Astrocyte of the cerebellum (primary cell): ENCODE measurements at places on chromosomes 11 and 22.

- DNase-seq, result no peak
These were observed 110.2 kb downstream of the ST3GAL4 start for GRCh38 chr11:126465573-126466188.

GRCh38 chr22:17496841-17497240, 66.5 kb upstream of the SLC25A18 start:
- DNase-seq, result no peak

- DNase-seq, result no peak
These were observed 25.1 kb upstream of the APLNR start for GRCh38 chr11:57262157-57262556.

DNA sequence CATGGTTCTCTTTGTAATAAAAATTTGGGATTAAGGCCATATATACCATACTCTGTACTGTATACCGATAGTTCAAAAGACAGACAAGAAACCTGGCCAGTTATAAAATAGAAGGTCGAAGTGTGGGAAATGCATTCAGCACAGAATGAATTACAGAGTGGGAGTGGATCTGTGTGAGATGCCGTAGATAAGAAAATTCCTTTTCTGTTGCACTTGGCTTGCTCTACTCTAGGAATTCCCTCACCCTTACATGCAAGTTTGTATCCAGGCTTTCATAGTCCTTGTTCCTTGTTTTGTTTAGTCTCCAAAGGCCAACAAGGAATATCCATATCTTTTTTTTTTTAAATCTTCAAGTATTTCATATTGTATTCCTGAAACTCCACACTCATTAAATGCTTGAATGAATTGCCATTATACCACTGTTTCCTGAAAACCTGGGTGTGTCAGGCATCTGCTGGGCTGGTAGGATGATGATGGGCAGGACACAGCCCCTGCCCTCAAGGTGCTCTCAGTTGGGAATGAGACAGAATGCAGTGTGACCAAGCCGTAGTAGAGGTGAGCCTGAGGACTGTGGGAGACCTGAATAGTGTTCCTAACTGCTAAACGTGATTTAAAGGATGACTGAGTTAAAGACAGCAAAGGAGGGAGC, 53.5 kb downstream of the TEAD1 start:
- DNase-seq, result peak; percentile 40

DNA sequence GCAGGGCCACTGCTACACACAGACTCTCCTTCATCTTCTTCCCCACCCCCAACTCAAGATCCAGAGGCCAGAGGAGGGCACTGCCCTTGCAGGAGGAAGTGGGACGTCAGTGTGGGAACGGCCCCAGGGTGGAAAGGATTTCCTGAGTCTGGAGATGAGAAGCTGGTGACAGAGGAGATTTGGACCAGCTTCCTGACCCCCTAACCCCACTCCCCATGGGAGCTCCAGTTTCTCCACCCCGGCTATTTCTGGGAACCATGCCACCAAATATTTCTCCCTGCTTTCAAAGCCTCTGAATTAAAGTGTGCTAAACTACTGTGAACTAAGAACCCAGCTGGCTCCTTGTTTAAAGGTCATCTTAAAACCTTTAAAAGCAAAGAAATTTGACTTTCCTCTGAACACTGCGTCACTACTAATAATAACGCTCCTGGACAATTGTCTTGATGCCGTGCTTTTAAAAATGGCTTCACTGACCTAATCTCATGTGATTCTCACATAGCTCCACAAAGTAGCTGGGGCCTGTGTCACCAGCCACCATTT, 46.6 kb downstream of the CWC15 start:
- DNase-seq, result peak; percentile 91
